ENCODE measurements at places on chromosomes 2 and 18.

- no peak for DNase-seq
These were observed 52.1 kb downstream of the MTCL1 start for GRCh38 chr18:8757396-8757997.

- DNase-seq = no peak
These were observed 12.4 kb downstream of the MFF start for GRCh38 chr2:227337442-227337841.

DNA sequence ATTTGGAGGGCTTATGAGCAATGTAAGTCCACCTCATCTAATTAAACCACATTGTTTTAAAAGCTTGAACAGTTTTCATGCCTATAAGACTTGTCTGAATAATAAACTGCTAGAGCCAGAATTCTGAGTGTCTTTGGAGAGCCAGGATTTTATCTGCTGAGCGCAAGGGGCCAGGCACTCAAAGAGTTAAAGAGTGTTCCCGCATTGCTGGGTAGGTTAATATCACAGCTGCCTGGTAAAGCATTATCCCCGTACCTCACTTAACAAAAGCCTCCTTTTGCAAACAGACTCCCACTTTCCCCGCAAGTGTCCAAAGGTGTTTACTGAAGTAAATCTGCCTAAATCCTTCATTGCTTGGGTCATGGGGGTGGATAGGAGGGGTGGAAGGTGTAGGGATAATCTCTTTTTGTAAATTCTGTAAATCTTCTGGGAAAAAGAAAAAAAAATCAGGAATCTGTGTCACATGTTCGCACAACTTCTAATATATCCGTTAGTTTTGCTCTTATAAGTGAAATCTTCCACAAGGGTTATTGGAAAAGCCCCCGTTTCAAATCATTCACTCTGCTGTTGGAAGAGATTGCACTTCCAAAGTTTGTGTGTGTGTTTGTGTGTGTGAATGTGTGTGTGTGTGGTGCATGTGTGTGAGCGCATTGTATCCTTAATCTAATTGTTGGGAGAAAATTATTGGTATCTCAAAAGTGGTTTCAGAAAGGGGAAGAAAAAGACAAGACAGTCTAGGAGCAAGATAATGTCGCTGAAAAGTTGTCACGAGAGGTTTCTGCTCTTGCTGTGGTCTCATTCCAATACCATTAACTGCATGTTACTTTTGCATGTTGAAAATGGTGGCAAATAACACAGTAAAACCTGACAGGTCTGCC, 10.7 kb downstream of the ZEB2 start:
- no peak for DNase-seq

DNA sequence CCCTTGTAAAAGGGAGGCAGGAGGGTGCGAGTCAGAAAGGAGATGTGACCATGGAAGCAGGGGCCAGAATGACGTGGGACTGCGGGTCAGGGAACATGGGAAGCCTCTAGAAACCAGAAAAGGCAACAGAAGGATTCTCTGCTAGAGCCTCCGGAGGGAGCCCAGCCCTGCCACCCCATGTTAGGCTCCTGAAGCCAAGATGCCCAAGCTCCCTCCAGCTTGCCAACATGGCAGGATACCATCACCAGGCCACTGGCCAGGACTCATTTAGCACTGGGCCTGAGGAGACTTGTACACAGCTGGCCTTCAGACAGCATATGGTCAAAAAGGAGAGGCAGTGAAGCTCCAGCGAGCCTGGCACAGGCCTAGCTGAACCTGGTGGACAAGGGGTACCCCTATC, 5.6 kb downstream of the TMEM247 start:
- DNase-seq = no peak

DNA sequence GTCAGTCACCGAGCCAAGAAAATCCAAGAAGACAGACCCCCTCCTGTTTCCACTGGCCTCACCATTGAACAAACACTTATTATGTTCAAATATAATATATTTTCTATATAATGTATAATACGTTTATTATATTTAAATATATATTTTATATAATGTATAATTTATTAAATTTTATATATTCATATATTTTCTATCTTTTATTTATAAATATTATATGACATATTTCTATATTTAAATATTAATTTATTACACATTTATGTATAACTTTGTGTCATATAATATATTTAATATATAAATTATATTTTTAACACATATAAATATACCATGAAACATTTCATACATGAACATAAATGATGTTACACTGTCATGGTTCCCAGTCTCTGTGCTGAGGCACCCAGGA, 60.9 kb upstream of the RMDN2 start:
- DNase-seq = no peak

DNA sequence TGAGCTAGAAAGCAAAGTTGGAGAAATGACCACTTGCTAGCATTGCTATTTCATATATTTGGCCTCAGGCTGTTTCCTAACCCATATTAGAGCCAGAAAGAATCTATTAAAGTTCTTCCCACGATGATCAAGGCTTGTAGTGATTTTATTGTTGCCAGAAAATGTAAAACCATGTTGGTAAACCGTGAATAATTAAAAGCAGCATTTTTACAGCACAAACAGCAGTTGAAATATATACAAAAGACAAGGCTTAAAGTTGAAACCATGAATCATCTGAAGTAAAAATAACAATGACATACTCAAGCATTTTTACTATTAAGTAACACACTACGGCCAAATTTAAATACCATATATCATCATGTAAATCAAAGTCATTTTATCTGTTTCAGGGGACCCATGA, 27.7 kb upstream of the DSC3 start:
- DNase-seq = no peak

GRCh38 chr2:45406621-45407020, 204.4 kb downstream of the SRBD1 start:
- no peak for DNase-seq

GRCh38 chr2:21643180-21643579, 519.4 kb downstream of the TDRD15 start:
- no peak for DNase-seq

- DNase-seq = no peak
These were observed 9.8 kb upstream of the AGXT start for GRCh38 chr2:240858871-240859270.

- DNase-seq = no peak
These were observed 68.1 kb upstream of the CSRNP3 start for GRCh38 chr2:165401285-165401852.
